A549 treated with GW870086 at 1 μM for 4 hours (cell line): ENCODE measurements at places on chromosomes 2 and 18. TPM values are rescaled to one million over a fixed set of nuclear protein-coding genes. Genes with fewer than 3 reads are reported as not detected.

Gene COL4A4
- 1.2 to 2.4 TPM (median 1.8 TPM) in 5 replicates for total RNA-seq

Gene VWA3B
- total RNA-seq = 0.37 to 0.61 TPM in 2 of 5 replicates, not detected in the others

Gene IMMT
- total RNA-seq = 103 to 112 TPM (median 108 TPM) in 5 replicates

Gene TSPYL6
- total RNA-seq = not detected in 5 replicates

Gene KIF5C
- total RNA-seq = 0.30 to 0.39 TPM (median 0.32 TPM) in 5 replicates

Gene UGT1A4
- total RNA-seq = not detected in 5 replicates

Gene IL36B
- total RNA-seq = 0.13 TPM in 1 of 5 replicates, not detected in the others

Gene OR6B2
- not detected in 5 replicates for total RNA-seq

Gene COL4A3
- total RNA-seq = 0.50 to 1.2 TPM (median 0.59 TPM) in 5 replicates

Gene FHOD3
- 2.6 to 3.9 TPM (median 3.3 TPM) in 5 replicates for total RNA-seq
